Psoas muscle (tissue), 8 donors: ENCODE measurements at places on chromosomes 4 and X. TPM values are rescaled to one million over a fixed set of nuclear protein-coding genes. Genes with fewer than 3 reads are reported as not detected.

GRCh38 chr4:19254486-19254885 lies 997.2 kb upstream of the SLIT2 start:
- H3K4me1 ChIP-seq = no peaks in the 10 kb centered on the region
- H3K27ac ChIP-seq = no peak overlapping the region
- no peaks in the 10 kb centered on the region for H3K27me3 ChIP-seq
- DNase-seq = no peak
- H3K4me3 ChIP-seq = no peak overlapping the region

NAP1L2 gene
- 0.54 TPM for total RNA-seq

CENPE gene
- 0.25 TPM for total RNA-seq

- H3K36me3 ChIP-seq = no peaks in the 10 kb centered on the region
- H3K27me3 ChIP-seq = no peaks in the 10 kb centered on the region
- no peak for DNase-seq
- no peak overlapping the region for H3K27ac ChIP-seq
Observed at GRCh38 chrX:13050151-13050550, 5.7 kb upstream of the FAM9C start.

SHROOM4 gene
- 7.5 TPM for total RNA-seq

DNA sequence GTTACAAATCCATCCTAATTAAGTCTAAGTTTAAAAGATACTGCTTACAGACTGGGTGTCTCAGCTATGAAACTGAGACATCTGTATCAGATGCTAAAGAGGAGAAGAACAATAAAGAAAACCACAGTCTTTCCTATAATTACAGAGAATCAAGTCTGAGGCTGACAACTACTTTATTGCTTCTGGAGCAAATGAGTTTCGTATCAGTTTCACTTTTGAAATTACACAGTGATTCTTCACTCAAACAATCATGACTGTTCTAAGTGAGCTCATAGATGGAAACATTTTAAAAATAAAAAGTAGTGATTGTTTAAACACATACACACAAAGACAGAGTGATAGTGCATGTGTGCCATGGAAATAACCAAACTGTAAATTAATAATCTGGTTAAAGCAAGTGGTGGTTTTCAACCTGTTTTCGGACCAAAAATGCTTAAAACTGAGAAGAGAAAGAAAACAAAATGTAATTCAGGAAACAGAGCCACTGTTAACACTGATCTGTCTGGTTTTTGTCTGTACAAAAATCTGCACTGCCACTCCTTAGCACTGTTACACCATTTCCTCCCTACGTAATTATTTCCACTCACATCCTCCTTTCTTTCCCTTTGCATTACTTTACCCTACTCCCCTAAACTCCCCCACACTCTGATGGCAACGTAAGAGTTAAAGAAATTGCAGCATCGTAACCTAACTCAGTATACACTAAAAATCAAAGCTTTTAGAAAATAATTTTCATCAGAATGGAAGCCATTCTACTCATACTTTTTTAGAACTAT lies 12.5 kb downstream of the RFC1 start:
- no peak for DNase-seq
- H3K27ac ChIP-seq = peak overlapping the region; percentile 62
- H3K4me3 ChIP-seq = peak overlapping the region; percentile 47
- peaks cover 14% of the 10 kb centered on the region for H3K4me1 ChIP-seq
- no peaks in the 10 kb centered on the region for H3K27me3 ChIP-seq

RIBC1 gene
- total RNA-seq = 0.36 TPM

DNA sequence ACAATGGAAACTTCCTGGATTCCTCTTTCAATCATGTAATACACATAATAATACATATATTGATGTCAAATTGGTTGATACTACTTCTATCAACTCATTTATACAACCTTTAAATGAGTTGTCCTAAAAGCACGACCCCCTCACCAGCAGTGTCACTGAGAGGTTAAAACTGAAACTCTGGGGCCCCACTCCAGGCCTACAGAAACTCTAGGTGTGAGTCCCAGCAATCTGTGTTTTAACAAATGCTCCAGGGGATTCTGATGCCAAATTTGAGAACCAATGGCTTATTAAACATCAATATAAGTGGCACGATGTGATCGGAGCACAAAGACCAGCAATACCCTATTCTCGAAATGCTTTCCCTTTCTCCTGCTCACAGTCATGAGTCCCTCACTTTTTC lies 47.9 kb downstream of the ATP8A1 start:
- no peaks in the 10 kb centered on the region for H3K27me3 ChIP-seq
- H3K4me1 ChIP-seq = peaks cover 33% of the 10 kb centered on the region
- H3K4me3 ChIP-seq = no peak overlapping the region

- H3K4me1 ChIP-seq = no peaks in the 10 kb centered on the region
- DNase-seq = no peak
- no peak overlapping the region for H3K27ac ChIP-seq
Observed at GRCh38 chr4:891747-892146, 40.4 kb downstream of the GAK start.

ERAS gene
- total RNA-seq = not detected

- H3K27ac ChIP-seq = peak within 1 kb of the TSS; percentile 57
- peak; percentile 91 for DNase-seq
- H3K4me1 ChIP-seq = peaks cover 4% of the 10 kb centered on the region
Observed at GRCh38 chr4:137531986-137532868, at the start of gene PCDH18. TSS of gene PCDH18 (minus strand) at chr4:137532494. CDS start at chr4:137532088, 406 bp downstream.

DNA sequence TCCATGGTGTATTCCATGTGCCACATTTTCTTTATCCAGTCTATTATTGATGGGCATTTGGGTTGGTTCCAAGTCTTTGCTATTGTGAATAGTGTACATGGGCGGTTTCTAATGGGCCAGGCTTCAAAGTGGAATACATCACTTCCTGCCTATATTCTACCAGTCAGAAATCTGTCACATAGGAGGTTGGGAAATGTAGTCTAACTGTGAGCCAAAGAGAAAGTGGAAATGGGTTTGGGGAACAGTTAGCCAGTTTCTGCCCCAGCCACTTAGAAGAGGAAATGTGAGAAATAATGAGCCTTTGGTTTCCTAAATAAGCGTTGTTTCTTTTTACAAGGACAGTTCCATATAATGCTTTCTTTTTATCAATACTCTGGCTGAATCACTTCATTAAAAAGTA lies 85.1 kb upstream of the AP1S2 start:
- no peak for DNase-seq
- H3K4me3 ChIP-seq = no peak overlapping the region
- no peaks in the 10 kb centered on the region for H3K27me3 ChIP-seq
- H3K36me3 ChIP-seq = no peaks in the 10 kb centered on the region
- H3K4me1 ChIP-seq = no peaks in the 10 kb centered on the region

DNA sequence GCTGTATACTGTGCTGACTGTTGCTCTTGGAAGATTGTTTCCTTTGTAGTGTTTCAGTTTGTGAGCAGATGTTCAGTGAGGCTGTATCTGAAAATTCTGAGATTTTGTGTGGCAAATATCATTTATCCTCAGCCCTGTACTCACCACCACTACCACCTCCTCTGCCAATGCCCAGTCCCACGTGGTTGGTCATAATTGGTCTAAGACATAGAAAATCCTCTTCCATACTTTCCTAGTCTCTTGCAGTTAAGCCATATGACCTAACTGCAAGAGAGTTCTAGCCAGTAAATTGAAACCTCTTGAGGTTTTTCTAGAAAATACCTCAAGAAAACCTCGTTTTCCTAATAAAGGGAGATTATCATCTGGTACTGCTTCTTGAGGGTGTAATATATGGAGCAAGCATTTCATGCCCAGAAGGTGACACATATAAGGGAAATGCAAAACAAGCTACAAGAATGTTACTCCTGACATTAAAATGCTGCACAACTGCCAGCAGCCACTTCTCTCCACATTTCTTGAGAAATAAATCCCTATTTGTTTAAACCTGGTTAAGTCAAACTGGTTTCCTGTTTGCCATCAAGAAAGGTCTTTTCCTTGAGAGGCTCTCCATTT lies 32.8 kb downstream of the ABCE1 start:
- H3K4me3 ChIP-seq = no peak overlapping the region
- H3K27me3 ChIP-seq = no peaks in the 10 kb centered on the region
- no peaks in the 10 kb centered on the region for H3K4me1 ChIP-seq
- H3K36me3 ChIP-seq = peaks cover 75% of the 10 kb centered on the region
- H3K27ac ChIP-seq = no peak overlapping the region
- no peak for DNase-seq

GRCh38 chrX:45553417-45553816 lies 352.7 kb upstream of the DIPK2B start:
- no peak for DNase-seq
- H3K27me3 ChIP-seq = no peaks in the 10 kb centered on the region
- no peaks in the 10 kb centered on the region for H3K4me1 ChIP-seq
- no peaks in the 10 kb centered on the region for H3K36me3 ChIP-seq
- no peak overlapping the region for H3K27ac ChIP-seq

DNA sequence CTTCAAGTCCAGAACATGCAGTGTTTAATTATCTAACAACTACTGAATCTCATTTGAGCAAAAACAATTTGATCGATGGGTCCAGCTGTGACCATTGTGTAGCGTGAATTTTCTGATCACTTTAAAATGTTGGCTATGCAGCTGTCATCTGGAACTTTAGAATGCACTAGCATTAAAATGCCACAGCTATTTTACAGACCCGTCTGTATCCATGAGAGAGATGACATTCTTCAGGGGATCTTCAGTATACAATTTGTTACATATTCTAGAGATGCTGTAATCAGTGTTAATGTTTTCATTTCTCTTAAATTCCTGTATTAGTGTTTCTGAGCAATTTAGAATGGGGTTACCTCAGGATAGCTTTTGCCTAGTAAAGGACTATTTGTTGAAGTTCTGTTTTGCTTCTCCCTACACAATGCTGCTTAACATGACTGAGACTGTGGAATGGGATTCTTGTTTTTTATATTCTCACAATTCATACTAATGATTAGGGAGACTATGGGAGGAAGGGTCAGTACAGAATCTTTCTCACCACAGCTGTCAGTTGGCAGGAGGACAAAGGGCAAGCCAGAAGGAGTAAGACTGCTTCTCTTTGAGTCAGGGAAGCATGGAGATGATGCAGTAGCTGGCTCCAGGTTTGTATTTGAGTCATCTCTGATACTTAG lies 13.2 kb upstream of the CTSO start:
- H3K4me1 ChIP-seq = no peaks in the 10 kb centered on the region
- H3K4me3 ChIP-seq = no peak overlapping the region
- H3K27ac ChIP-seq = no peak overlapping the region
- DNase-seq = no peak

GRCh38 chr4:168694667-168695066 lies 197.8 kb downstream of the PALLD start:
- no peak for DNase-seq
- H3K4me3 ChIP-seq = no peak overlapping the region
- H3K27ac ChIP-seq = no peak overlapping the region
- H3K36me3 ChIP-seq = peaks cover 4% of the 10 kb centered on the region
- H3K27me3 ChIP-seq = no peaks in the 10 kb centered on the region

DNA sequence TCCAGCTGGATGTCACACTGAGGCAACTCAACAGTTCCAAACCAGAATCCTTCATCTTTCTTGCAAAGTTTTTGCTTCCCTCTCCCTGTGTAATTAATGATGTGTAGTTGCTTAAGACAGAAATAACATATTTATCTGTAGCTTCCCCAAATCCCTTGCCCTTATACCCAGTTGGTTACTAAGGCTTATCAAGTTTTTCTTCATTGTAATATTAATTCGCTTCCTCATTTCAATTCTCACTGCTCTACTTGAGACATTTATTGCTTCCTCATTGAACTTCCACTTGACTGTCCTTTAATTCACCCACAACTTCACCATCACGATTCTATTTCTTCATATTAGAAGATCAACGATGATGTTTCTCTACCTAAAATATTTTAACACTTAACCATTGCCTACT lies 386.6 kb upstream of the CPEB2 start:
- no peak overlapping the region for H3K27ac ChIP-seq
- no peak overlapping the region for H3K4me3 ChIP-seq
- H3K4me1 ChIP-seq = no peaks in the 10 kb centered on the region
- no peak for DNase-seq

F8A3 gene
- total RNA-seq = 4.3 TPM

- no peaks in the 10 kb centered on the region for H3K36me3 ChIP-seq
- H3K27me3 ChIP-seq = peaks cover 5% of the 10 kb centered on the region
- no peak for DNase-seq
- peaks cover 3% of the 10 kb centered on the region for H3K4me1 ChIP-seq
Observed at GRCh38 chrX:68536429-68536828, 37.6 kb downstream of the YIPF6 start.

ITM2A gene
- total RNA-seq = 31.8 TPM

- H3K27ac ChIP-seq = no peak overlapping the region
- H3K4me1 ChIP-seq = no peaks in the 10 kb centered on the region
- no peak overlapping the region for H3K4me3 ChIP-seq
Observed at GRCh38 chr4:158962393-158962792, 140.5 kb upstream of the RAPGEF2 start.

DNA sequence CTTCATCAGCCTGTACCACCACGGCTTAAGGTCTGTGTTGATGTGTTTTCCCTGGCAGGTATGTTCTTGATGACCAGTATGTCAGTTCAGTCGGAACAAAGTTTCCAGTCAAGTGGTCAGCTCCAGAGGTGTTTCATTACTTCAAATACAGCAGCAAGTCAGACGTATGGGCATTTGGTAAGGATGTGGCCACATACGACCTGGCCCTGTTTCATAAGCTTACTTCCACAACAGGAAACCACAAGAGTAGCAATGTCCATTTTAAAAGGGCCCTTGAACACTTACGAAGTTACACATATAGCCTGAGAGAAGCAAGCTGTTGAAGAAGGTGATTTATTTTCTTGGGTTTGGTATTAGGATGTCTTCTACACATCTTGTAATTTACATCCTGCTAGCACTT lies 46.1 kb downstream of the BMX start:
- no peak overlapping the region for H3K4me3 ChIP-seq
- H3K27me3 ChIP-seq = peaks cover 4% of the 10 kb centered on the region
- H3K36me3 ChIP-seq = no peaks in the 10 kb centered on the region
- no peaks in the 10 kb centered on the region for H3K4me1 ChIP-seq
- DNase-seq = no peak

GRCh38 chr4:122662701-122663100 lies 41.8 kb upstream of the IL21 start:
- no peak overlapping the region for H3K4me3 ChIP-seq
- no peaks in the 10 kb centered on the region for H3K27me3 ChIP-seq
- H3K36me3 ChIP-seq = no peaks in the 10 kb centered on the region
- peak; percentile 50 for DNase-seq
- peak overlapping the region; percentile 51 for H3K27ac ChIP-seq

SATL1 gene
- total RNA-seq = not detected

DNA sequence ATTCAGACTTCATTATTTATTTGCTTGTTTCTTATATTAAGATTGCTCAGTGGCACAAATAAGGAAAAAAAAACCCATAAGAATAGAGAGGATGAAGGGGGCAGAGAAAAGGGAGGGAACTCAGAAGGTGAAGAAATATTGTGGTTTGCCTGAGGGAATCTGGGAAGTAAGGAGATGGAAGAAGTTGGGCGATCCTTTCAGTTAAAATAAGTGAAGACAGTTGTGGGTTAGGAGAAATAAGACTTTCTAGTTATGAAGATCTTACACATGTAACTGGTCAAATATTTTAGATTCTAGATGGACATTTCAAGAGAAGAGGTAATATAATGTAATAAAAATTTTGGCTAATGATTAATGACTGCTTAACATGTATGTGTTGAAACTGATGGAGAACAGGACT lies 138.7 kb upstream of the LIMCH1 start:
- no peak for DNase-seq
- H3K27me3 ChIP-seq = no peaks in the 10 kb centered on the region
- H3K4me1 ChIP-seq = peaks cover 31% of the 10 kb centered on the region
- H3K4me3 ChIP-seq = no peak overlapping the region
- no peaks in the 10 kb centered on the region for H3K36me3 ChIP-seq

FGB gene
- not detected for total RNA-seq
